NCI-H446 (cell line): ENCODE measurements at places on chromosomes 12 and 14.

- DNase-seq: no peak
These were observed 21.2 kb upstream of the SLC38A4 start for GRCh38 chr12:46847001-46847400.

GRCh38 chr12:131724534-131724933, 13.6 kb downstream of the SFSWAP start:
- DNase-seq: no peak

- peak; percentile 86 for DNase-seq
These were observed 18.8 kb upstream of the GAS2L3 start for GRCh38 chr12:100554608-100555077.

DNA sequence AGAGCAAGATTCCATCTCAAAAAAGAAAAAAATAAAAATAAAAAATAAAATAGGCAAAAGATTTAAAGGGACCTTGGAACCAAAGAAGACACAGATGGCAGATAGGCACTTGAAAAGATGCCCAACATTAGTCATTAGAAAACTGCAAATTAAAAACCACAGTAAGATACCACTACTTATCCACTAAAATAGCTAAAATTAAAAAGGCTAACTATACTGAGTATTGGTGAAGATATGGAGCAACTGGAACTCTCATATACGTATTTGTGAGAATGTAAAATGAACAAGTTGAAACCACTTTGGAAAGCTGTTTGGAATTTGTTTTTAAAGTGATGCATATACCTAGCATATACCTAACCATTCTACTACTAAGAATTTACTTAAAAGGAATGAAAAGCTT, 22.3 kb downstream of the BLTP3B start:
- no peak for DNase-seq

- peak; percentile 73 for DNase-seq
These were observed 189.8 kb upstream of the PRICKLE1 start for GRCh38 chr12:42779186-42779859.

DNA sequence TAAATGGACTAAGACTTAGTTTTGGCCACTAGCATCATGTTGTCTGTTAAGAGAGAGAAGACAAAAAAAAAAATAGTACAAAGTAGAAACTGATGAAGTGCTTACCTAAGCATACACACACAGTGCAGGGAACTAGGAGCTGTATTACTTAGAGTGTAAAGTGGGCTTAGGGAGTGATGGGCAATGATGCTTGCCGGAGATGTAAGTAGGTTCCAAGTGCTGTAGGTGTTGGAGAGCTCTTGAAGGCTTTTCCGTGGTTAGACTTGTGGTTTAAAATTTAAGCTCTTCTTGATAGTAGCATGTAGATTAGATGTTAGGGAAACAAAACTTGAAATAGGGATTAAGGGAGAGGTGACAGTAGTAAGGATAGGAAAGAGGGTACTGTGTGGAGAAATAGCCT, 34.7 kb downstream of the MIA2 start:
- no peak for DNase-seq

DNA sequence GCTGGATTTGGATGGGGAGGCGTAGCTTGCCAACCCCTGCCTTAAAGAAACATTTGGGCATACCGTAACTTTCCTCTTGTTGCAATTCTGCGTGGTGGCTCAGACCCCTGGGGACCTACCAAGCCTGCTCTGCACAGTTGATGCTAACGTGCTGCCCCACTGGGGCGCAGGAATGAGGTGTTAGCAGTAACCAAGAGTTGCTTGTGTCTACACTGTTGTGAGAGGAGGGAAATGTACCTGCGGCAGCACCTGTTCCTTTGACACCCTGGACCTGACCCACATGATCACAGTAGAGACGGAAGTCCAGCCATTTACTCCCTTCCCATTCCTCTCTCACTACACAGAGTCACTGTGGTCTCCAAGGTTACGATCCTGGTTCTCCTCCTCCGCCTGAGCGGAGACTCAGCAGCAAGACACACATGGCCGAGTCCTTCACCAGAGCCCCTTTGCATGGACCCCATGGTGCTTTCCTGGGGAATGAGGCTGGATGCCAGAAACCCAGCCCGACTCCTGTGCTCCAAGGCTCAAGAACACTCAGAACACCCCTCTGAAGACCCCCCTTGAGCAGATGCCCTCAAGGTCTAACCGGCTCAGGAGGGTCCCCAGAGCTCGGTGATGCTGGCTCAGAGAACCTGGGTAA, 84.8 kb downstream of the FBXL14 start:
- no peak for DNase-seq

DNA sequence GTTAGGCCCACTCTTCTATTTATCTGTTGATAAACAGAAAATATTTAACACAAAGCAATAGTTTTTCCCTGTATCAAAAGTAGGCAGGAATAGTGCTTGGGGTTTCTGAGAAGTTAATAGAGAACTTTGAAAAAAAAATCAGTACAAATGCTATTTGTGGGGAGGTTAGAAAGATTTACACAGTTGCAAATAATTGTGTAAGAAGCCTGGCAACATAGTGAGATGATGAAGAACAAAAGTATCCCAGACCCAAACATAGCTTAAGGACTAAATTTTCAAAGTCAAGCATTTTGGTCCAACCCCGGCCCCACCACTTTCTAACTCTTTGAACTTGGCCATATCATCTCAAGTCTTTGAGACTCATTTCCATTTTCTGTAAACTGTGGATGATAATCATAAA, 687.5 kb upstream of the TMEM132C start:
- no peak for DNase-seq

DNA sequence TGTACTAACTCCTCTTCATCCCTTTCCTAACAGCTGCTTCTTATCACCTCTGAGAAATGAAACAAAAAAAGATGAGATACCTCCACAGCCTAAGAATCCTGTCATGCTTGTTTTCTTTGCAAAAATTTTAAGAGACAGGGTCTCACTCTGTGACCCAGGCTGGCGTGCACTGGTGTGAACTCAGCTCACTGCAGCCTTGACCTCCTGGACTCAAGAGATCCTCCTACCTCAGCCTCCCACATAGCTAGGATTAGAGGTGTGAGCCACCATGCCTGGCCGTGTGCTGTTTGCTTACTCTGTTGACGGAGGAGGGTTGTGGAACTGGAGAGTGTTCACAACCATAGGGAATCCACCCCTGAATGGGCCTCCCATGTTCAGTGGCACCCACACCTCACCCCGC, 16.2 kb downstream of the CSRNP2 start:
- no peak for DNase-seq

DNA sequence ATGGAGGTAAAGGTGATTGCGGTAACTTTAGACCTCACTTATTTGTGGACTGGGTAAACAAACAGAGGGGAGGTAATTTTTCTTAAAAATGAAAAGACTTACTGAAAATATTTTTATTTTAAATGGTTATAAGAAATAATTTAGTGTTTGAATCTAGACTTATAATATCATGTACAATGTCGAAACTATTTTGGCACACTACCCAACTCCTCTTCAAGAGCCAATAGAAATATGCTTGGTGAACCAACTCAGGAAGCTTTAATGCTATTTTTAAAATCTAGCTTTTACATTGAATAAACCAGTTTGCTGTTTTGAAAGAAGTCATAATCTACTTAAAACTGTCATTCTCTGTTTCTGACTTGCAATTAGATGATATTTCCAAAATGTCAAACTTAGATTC, 175.8 kb upstream of the NPAS3 start:
- no peak for DNase-seq

DNA sequence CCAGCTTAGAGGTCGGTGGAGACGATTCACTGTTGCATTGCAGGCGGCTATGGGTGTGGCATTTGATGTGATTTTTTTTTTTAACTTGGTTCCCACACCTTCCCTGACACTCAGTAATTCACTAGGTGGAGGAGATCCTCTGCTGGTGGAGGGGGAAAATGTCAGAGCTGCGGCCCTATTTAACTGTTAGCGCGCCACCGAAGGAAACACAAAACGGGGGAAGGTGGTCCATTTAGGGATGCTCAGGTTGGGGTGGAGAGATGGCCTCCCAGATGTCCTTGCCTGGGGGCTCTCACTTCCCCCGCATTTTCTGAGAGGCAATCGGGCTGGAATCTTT, 4.3 kb upstream of the HOXC12 start:
- no peak for DNase-seq

DNA sequence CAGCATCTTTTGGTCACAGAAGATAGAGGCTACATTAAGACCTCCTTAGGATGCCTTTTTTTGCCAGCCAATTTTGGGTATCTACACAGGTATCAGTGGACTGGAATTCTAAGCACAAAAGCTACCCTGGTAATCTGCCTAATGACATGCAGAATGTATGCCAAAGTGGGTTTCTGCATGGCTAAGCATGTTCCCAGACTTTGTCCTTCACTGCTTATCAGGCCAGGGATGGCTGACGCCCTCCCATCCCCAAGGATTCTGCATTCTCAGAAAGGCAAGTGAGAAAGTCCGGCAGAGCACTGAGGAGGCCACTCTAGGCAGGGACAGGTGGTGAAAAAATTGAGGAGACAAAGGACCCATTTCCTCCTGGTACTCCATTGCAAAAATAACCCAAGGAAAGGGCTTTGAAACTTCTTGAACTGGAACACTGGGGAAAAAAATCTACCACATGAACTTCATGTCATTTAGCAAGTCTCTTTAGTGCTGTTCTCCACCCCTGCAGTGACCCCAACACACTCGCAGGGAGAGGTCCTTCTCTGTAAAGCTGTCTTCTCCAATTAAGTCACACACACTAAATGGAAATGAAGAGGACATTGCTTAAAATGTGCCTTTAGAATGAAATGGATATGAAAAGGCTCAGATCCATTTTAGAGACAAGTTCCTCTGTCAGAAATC, 91.7 kb upstream of the MAX start:
- DNase-seq: no peak

- no peak for DNase-seq
These were observed 267.8 kb downstream of the KTN1 start for GRCh38 chr14:55847766-55848165.

- peak; percentile 59 for DNase-seq
These were observed 79.4 kb downstream of the TPH2 start for GRCh38 chr12:72018036-72018435.

DNA sequence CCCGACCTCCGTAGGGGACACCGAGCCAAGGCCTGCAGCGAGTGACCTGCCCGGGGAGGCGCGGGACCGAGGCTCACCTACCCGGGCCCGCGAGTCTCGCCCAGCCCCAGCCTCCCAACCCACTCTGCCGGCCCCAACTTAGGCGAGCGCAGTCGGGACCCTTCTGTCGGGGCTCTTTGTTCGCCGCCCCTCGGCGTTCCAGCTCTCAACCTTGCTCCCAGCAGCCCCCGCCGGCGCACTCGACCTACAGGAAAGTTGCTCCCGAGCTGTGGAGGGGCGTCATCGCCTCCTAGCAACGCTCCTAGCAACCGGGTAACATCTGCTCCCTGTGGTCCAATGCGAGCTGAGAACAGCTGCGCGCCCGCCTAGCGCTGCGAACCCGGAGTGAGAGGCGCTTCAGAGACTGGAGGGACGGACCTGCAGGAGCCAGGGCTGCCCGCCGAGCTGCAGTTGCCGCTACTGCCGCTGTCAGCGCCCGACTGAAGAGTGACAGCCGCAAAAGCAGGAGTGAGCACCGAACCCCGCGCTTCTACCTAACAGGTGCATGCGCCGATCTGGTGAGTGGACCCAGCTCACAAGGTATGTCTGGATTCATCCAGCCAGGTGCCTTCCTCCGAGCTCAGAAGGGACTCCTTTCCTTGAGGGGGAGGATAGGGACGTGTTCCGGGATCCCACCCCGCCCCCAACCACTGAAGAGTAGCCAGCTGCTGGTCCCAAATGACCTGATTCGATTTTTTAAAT, 355.0 kb downstream of the SNAPC1 start:
- DNase-seq: no peak

DNA sequence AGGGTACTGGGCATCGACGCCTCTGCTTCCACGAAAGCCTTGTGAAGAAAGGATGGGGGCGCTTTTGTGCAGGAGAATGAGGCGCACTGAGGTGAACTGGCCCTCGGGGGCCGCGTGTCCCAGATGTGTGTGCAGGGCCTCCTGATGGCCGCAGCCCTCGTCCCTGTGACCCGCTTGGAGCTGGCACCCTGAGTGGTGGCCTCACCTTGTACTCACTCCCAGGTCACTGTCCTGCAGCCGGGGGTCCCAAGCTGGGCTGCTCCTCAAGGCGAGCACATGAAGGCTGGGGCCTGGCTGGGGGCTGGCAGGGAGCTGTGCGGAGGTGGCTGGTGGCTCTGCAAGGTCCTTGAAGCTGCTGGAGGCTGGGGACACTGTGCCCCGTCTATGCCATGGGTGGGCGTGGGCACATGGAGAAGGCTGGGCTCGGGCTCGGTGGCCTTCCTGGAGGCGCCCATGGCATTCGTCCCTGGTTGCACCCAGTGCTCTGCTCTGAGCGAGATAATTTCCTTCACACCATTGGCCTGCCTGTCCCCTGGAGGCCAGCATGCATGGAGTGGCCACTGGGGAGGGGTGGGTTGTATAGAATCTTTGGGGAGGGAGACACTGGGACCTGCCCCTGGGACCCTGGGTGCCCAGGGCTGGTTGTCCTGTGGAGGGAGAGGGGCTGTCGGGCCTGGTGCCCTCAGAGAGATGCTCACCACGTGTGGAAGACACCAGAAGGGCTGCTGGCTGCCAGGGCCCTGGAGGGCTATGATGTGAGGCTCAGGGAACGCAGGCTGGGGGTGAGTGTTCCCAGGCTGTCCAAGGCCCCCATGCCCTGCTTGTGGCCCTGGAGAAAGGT, 79.3 kb downstream of the TMEM121 start:
- DNase-seq: no peak

GRCh38 chr12:4978737-4979136, 64.9 kb upstream of the KCNA5 start:
- peak; percentile 97 for DNase-seq

GRCh38 chr12:31600252-31600651, 9.3 kb upstream of the DENND5B start:
- DNase-seq: no peak

GRCh38 chr12:92503971-92504593, 198.7 kb upstream of the PLEKHG7 start:
- DNase-seq: peak; percentile 71

DNA sequence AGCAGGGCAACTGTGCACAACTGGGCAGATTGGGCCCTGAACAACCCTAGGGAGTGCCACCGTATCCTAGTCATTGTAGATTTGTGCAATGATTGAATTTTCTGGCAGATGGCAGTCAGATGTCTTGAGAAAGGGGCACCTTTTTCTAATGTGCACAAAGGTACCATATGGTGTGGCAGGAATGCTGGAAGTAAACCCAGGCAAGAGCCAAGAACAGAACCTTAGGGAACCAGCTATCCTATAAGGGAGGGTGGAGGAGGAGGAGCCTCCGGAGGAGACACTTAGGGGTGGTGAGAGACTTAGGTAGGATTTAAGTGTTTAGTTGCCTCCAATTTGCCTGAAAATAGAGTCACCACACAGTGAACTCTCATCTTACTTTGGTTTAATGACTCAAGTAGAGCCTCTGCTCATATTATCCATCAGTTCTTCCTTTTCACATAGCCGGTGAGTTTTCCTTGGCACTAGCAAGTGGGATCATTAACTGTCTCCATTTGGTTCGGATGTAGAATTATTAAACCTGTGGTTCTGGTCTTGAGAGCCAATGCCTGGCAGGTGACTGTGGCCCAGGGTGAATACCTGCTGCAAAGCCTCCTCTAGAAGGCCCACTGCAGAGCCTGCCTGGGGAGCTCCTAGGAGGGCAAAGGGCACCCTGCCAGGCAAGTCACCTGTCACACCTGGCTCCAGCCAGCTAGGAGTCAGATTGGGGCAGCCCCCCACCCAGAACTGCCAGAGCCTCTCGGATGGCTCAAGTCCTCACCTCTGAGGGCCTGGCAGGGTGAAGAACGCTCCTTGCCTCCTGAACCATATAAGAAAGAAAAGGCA, 184.4 kb upstream of the HIF1A start:
- no peak for DNase-seq
